ENCODE measurements at places on chromosomes 1 and 21. TPM values are rescaled to one million over a fixed set of nuclear protein-coding genes. Genes with fewer than 3 reads are reported as not detected.
A peak's percentile ranks its signal among the peaks of the same experiment; 100 is the strongest.

GABRD gene
- total RNA-seq, result 2.9 TPM

KIRREL1 gene
- 40.8 TPM for total RNA-seq

NR1I3 gene
- not detected for total RNA-seq

TAS1R1 gene
- total RNA-seq, result not detected

LEFTY2 gene
- 2.2 TPM for total RNA-seq

TMPRSS15 gene
- not detected for total RNA-seq

CYP4X1 gene
- 6.8 TPM for total RNA-seq

PLA2G2A gene
- total RNA-seq, result 19.7 TPM

TP53BP2 gene
- 64.4 TPM for total RNA-seq

DAB1 gene
- total RNA-seq, result 0.29 TPM

PDZK1IP1 gene
- total RNA-seq, result 41.2 TPM

TMEM201 gene
- 8.5 TPM for total RNA-seq

- no peaks in the 10 kb centered on the region for H3K4me1 ChIP-seq
- no peak overlapping the region for H3K4me3 ChIP-seq
- no peaks in the 10 kb centered on the region for H3K36me3 ChIP-seq
These were observed 23.7 kb upstream of the CSF3R start for GRCh38 chr1:36506276-36506920.

DNA sequence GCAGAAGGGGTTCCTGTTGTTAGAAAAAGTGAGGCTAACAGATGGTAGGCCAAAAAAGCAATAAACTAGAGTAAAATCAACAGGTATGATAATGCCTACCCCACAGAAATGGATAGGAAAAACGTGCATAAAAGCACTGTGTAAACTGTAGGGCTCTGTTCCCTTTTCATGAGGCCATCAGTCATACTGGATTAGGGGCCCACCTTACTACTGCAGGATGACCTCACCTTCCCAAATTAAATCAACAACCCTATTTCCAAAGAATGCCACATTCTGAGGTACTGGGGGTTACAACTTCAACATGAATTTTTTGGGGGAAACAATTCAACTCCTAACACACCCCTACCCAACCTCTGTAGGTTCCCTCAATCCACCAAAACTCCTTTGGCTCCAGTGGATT, 54.9 kb downstream of the KIAA1614 start:
- no peak for DNase-seq
- peaks cover 29% of the 10 kb centered on the region for H3K36me3 ChIP-seq
- no peaks in the 10 kb centered on the region for H3K4me1 ChIP-seq
- no peaks in the 10 kb centered on the region for H3K27me3 ChIP-seq
- H3K27ac ChIP-seq, result no peak overlapping the region
- no peak overlapping the region for H3K4me3 ChIP-seq

GRCh38 chr1:45456531-45456930, 34.4 kb downstream of the TESK2 start:
- no peaks in the 10 kb centered on the region for H3K4me1 ChIP-seq
- H3K27ac ChIP-seq, result no peak overlapping the region
- H3K4me3 ChIP-seq, result no peak overlapping the region
- no peak for DNase-seq
- no peaks in the 10 kb centered on the region for H3K27me3 ChIP-seq

DNA sequence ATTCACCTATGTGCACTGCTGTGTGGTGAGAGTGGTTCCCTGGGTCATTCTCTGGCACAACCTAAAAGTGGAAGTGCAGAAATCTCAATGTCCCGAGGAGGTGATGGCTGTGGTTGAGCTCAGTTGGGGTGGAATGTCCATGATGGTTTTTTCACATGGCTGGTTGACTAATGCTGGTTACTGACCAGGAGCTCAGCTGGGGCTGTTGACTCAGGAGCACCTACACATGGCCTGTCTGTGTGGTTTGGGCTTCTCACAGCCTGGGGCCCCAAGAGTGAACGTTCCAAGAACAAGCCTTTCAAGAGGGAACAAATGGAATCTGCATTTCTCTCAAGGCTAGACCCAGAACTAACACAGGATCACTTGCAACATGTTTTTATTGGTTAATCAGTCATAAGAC, 6.4 kb upstream of the KANK4 start:
- H3K27me3 ChIP-seq, result no peaks in the 10 kb centered on the region
- DNase-seq, result no peak
- H3K36me3 ChIP-seq, result no peaks in the 10 kb centered on the region
- H3K4me1 ChIP-seq, result no peaks in the 10 kb centered on the region
- H3K27ac ChIP-seq, result no peak overlapping the region
- no peak overlapping the region for H3K4me3 ChIP-seq

DNA sequence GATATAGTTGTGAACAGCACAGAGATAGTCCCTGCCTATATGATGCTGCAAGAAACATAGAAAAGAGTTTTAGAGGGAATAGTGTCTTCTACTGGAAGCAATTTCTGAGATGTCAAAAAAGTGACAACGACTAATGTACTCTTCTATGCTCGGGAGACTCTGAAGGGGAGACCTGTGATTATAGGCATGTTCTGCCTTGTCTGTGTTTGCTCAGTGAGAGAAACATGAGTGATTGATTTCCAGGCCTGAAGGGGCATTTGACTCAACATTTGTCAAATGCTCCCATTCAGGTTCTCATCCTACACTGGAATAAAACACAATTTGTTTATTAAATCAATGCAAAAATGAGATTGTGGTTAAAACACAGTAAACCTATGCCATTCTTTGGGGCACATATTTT, 131.8 kb downstream of the CTH start:
- H3K4me1 ChIP-seq, result no peaks in the 10 kb centered on the region
- DNase-seq, result no peak
- no peaks in the 10 kb centered on the region for H3K36me3 ChIP-seq
- H3K27ac ChIP-seq, result no peak overlapping the region

- H3K36me3 ChIP-seq, result peaks cover 40% of the 10 kb centered on the region
- no peak overlapping the region for H3K27ac ChIP-seq
- no peak overlapping the region for H3K4me3 ChIP-seq
- H3K4me1 ChIP-seq, result peaks cover 16% of the 10 kb centered on the region
- DNase-seq, result no peak
These were observed 23.5 kb downstream of the BACH1 start for GRCh38 chr21:29321932-29322928.

DNA sequence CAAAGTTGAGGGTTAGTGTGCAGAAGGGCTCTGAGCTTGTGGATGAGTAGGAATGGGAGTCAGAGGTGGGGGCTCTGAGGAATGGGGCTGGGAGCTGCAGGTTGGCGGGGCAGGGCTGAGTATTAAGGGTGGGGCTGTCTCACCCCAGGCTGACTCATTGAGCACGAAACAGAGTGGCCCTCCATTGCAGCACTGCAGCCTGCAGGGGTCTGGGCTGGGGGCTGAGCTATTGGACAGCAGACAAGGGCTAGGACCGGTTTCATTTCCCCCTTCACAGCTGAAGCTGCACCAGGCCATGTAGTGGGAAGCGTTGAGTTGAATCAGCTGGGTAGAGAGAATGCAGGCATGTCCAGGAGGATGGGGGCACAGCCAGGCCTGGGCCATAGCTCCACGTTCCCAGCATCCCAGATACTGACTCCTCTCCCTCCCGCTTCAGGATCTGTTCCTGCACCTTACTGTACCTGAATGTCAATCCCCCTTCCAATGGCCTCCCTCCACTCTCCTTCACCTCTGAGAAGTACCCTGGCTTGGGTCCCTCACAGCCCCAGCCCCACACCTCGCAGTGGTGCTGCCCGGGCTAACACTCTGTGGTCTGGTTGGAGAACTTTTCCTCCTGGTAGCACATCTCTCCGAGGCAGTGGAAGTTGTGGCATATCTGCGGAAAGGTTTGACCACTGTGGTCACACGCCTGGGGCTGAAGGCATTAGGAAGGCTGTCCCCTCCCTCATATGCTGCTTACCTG, 4.4 kb upstream of the INPP5B start:
- peak; percentile 33 for DNase-seq
- no peak overlapping the region for H3K27ac ChIP-seq
- H3K36me3 ChIP-seq, result peaks cover under 1% of the 10 kb centered on the region
- no peaks in the 10 kb centered on the region for H3K27me3 ChIP-seq
- peaks cover 7% of the 10 kb centered on the region for H3K4me1 ChIP-seq

GRCh38 chr1:187122566-187122965, 293.8 kb downstream of the PLA2G4A start:
- DNase-seq, result no peak
- H3K4me3 ChIP-seq, result no peak overlapping the region
- H3K27ac ChIP-seq, result no peak overlapping the region

GRCh38 chr1:109341944-109342930, 35.4 kb upstream of the MYBPHL start:
- no peak overlapping the region for H3K27ac ChIP-seq
- peaks cover 11% of the 10 kb centered on the region for H3K4me1 ChIP-seq
- H3K27me3 ChIP-seq, result no peaks in the 10 kb centered on the region
- H3K4me3 ChIP-seq, result no peak overlapping the region
- no peak for DNase-seq
- peaks cover 98% of the 10 kb centered on the region for H3K36me3 ChIP-seq

DNA sequence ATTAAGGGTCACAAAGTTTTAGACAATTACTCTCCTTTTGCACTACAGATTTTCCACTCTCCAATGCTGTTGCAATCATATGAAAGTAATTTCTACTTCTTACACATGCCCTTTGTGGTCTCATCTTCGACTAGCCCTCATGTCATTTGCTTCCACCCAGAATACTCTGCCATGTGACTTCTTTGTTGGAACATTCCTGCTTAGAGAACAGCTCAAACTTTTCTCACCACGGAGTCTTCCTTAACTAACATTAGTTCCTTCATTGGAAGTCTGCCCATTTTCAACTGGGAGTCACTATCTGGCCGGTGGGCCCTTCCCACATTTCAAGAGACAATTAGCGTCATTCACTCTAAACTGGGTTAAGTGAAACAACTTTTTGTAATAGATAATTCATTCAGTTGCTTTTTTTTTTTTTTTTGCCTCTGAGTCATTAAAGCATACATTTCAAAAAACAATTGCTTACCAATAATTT, 142.6 kb upstream of the PALMD start:
- H3K27me3 ChIP-seq, result no peaks in the 10 kb centered on the region
- no peak overlapping the region for H3K4me3 ChIP-seq
- H3K36me3 ChIP-seq, result no peaks in the 10 kb centered on the region
- DNase-seq, result no peak
- no peaks in the 10 kb centered on the region for H3K4me1 ChIP-seq

- H3K36me3 ChIP-seq, result no peaks in the 10 kb centered on the region
- peaks cover 23% of the 10 kb centered on the region for H3K4me1 ChIP-seq
- peak; percentile 57 for DNase-seq
- H3K27me3 ChIP-seq, result no peaks in the 10 kb centered on the region
- no peak overlapping the region for H3K27ac ChIP-seq
- H3K4me3 ChIP-seq, result no peak overlapping the region
These were observed 4.6 kb downstream of the LRP8 start for GRCh38 chr1:53323316-53323715.

DNA sequence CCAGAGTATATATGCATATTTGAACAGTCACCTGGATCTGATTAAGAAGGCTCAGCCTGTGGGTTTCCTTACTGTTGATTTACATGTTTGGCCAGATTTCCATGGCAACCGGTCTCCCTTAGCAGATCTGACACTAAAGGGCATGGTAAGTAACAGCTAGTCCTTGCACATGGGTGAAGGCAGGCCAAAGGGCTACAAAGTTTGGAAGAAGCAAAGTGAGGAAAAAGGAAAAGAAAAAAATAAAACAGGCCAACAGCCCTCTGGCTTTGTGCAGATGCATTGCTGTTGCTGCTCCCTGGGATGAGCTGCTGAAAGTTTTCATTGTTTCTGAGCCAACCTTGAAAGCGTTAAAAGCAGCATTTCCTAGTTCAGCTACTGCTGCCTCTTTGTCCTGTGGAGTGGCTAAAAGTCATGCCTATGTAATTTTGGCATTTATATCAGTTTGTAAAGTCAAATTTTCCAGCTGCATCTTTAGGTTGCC, 176.5 kb upstream of the HOOK1 start:
- H3K4me3 ChIP-seq, result no peak overlapping the region
- no peaks in the 10 kb centered on the region for H3K4me1 ChIP-seq
- no peaks in the 10 kb centered on the region for H3K36me3 ChIP-seq
- H3K27me3 ChIP-seq, result no peaks in the 10 kb centered on the region
- no peak overlapping the region for H3K27ac ChIP-seq

GRCh38 chr1:113793878-113794834, 18.1 kb downstream of the RSBN1 start:
- no peak overlapping the region for H3K4me3 ChIP-seq
- no peak for DNase-seq
- peak overlapping the region; percentile 53 for H3K27ac ChIP-seq
- H3K36me3 ChIP-seq, result peaks cover 28% of the 10 kb centered on the region

- H3K4me1 ChIP-seq, result no peaks in the 10 kb centered on the region
- no peak overlapping the region for H3K4me3 ChIP-seq
- no peaks in the 10 kb centered on the region for H3K27me3 ChIP-seq
- no peak for DNase-seq
- no peaks in the 10 kb centered on the region for H3K36me3 ChIP-seq
These were observed 106.6 kb upstream of the RAB4A start for GRCh38 chr1:229164348-229164747.

DNA sequence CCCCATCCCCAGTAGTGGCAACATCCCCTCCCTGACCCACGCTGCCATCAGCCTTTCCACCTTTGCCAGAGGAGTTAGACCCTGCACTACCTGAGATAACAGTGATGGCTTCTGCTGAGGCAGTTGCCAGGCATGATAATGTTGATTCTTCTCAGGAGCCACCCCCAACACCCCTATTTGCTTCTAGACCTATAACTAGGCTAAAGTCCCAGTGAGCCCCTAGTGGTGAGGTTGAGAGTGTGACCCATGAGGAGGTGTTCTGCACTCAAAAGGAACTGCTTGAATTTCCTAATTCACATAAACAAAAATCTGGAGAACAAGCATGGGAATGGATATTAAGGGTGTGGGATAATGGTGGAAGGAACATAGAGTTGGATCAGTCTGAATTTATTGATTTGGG, 159.6 kb upstream of the COL11A1 start:
- H3K36me3 ChIP-seq, result no peaks in the 10 kb centered on the region
- no peak for DNase-seq
- H3K4me1 ChIP-seq, result no peaks in the 10 kb centered on the region
- H3K27ac ChIP-seq, result no peak overlapping the region
- H3K27me3 ChIP-seq, result no peaks in the 10 kb centered on the region

DNA sequence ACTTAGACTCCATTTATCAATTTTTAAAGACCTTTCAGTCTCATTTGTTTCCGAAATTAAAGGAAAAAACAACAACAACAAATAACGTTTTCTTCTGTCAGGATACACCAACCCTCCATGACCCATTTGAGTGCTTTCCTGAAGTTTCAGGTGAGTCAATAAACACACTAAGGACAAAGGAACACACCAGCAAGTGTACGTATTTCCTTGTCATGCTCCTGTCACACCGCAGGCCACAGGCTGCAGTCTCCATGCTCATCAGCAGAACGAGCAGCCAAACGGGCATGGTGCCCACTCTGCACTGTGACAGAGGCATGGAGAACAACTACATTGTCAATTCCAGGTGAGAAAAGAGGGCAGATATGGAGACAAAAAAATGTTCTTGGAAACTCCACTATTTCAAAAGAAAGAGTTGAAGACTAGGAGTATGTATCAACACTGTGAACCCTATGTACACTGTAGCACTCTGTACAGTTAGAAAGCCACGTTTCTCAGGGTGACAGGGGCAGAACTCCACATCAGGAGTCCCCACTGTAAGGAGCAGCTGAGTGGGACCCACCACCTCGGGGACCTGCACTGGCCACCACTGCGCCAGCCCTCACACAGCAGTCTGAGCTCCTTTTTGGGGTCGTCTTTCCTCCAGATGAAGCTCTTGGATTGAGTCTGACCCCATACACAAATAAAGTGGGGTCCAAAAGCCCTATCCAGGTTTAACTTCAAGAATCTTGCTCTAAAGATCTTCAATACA, 2.6 kb downstream of the PTTG1IP start:
- H3K36me3 ChIP-seq, result peaks cover 7% of the 10 kb centered on the region
- H3K27me3 ChIP-seq, result no peaks in the 10 kb centered on the region
- peak; percentile 67 for DNase-seq
- peak overlapping the region; percentile 76 for H3K4me3 ChIP-seq
- peaks cover 62% of the 10 kb centered on the region for H3K4me1 ChIP-seq

Data from upper lobe of right lung (tissue), 1 donor.